ENCODE measurements at places on chromosomes 11 and 22.

DNA sequence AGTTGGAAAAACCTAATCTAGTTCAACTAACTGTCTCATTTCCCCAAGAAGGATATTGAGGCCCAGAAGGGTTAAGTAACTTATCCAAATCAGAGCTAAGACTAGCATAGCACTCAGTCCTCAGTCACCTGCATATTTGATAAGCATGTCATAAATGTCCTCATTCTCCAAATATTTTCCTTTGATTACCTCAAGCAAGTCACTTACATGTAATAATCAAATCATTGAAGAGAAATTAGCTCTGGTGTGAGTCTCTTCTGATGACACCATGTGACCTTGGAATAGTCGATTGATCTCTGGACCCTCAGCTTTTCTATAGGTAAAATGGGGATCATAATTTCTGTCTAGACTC is 48.8 kb upstream of the PICALM start:
- DNase-seq, result no peak

- DNase-seq, result no peak
Observed at GRCh38 chr11:45850446-45850845, 3.2 kb downstream of the CRY2 start.

GRCh38 chr11:38460429-38460828 is 1862.4 kb upstream of the RAG2 start:
- no peak for DNase-seq

DNA sequence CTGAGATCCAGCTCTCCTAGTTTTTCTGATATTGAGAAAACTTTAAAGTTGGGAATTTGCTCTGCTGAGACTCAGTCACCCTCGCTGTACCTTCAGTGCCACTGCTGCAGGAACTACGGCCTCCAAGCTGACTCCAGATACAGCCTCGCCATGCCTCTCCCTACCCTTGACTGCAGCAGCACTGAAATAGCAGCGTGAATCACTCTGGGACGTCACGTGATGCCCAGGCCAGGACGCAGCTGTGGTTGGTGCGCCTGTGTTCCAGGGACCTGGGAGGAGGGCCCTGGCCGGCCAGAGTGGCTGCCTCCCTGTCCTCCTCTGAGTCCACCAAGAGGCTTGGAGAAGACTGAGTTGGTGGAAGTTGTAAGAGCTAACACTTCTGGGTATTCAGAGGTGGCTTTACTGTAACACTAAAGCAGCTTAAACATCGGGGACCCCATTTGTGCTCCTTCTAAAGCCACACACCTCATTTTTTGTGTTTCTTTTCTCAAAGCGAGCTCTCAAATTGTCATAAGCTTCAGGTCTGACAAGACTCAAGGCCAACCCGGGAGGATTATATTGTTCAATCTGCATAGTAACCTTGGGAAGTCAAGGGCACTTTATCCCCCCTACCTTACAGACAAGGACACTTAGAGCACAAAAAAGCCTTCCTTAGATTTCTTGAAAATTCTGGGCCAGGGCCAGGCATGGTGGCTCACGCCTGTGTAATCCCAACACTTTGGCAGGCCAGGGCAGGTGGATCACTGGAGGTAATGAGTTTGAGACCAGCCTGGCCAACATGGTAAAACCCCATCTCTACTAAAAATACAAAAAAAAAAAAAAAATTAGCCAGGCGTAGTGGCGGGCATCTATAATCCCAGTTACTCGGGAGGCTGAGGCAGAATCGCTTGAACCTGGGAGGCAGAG is 4.2 kb upstream of the STIP1 start:
- peak; percentile 54 for DNase-seq

GRCh38 chr11:85826116-85826855 is 15.3 kb upstream of the SYTL2 start:
- DNase-seq, result no peak

DNA sequence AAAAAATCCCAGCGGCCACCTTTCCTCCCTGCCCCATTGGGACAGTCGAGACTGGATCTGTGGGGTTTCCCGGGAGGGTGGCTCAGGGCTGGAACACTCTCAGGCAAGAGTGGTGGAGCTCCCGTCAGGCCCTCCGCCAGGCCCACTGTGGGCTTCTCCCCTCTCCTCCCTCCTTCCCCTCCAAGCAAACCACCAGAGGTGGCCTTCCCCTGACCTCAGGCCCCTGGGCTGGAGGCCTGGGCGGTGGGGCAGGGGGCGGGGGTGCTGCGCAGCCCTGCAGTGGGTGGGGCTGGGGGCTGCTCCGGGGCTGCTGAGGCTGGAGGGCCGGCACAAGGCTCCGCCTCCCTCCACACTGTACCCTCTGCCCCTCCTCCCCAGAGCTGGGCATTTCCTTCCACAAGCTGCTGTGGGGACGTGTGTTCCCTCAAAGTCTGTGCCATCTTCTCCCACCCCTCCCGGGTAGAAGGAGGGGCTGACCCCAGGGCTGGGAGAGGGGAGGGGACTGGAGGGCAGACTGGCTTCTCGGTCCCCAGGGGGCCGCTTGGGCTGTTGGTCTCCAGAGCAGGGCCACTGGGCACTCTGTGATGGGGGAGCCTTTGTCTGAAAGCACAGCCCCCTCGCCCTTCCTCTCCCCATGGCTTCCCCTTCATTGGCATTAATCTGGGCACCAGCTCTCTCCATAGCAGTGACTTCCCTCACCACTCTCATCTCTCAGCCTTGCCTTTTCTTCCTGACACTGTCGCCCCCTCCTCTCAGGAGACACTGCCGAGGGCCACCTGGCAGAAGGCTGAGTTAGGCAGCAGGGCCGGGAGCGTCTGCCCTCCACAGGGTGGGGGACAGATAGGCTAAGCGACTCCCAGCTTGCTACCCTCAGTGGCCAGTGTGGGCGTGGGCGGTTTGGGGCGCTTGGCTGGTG is 7.1 kb downstream of the RCOR2 start:
- DNase-seq, result no peak

DNA sequence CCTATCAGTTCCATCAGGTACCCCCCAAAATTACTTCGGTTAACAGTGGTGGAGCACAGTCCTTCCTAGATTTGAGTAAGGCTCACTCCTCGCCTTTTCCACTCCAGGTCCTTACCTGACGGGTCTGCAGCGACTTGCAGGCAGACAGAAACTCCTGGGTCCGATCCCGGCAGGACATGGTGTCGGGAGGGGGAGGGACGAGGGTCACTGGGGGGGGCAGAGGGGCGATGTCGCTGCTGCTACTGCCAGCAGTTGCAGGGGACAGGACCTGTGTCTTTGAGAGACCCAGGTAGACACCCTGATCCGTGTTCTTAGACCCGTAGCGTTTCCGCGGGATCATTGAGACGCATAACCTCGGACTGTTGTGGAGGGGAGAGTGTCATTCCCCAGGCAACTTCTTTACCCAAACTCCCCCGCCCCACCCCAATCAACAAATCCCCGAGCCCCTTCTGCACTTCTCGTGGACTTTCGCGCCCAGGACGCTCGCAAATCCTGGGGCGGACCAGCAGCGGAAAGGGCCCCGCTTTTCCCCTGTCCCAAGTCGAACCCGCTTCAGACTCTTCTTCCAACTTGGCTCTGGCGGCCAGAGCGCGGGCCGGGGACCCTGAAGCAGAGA is 839 bp downstream of the STX5 start:
- DNase-seq, result no peak
